Fibroblast of villous mesenchyme (primary cell): ENCODE measurements at places on chromosomes 6 and 20. TPM values are rescaled to one million over a fixed set of nuclear protein-coding genes. Genes with fewer than 3 reads are reported as not detected.

- peak; percentile 58 for DNase-seq
Observed at GRCh38 chr6:34391786-34392496, 528 bp downstream of the NUDT3 start.

- DNase-seq: no peak
Observed at GRCh38 chr6:45442716-45443115, 65.0 kb upstream of the SUPT3H start.

DNA sequence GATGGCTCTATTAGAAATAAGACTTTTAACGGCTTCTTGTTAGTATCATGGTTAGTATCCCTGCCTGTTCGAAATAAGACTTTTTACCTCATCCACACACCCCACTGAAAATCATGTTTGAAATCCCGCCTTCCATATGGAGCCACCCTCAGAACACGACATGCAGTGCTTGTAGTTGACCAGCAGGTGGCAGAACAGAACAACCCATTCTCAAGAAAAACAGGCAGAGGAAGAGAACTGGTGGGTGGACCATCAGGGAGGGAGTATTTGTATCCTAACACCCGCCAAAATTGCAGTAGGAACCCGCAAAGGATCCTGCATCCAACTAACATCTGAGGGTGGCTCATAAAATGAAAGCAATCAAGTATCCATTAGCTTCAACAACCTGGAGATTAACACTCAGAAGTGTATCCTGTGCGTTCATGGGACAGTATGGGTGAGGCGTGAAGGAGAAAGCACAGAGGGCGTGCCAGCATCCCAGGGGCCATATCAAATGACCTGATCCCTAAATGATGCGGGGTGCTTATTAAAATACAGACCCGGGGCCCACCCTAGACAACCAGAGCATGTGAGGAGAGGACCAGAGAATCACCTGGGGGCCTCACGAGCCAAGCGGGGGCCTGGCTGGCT lies 89.6 kb upstream of the NHSL1 start:
- peak; percentile 78 for DNase-seq

DNA sequence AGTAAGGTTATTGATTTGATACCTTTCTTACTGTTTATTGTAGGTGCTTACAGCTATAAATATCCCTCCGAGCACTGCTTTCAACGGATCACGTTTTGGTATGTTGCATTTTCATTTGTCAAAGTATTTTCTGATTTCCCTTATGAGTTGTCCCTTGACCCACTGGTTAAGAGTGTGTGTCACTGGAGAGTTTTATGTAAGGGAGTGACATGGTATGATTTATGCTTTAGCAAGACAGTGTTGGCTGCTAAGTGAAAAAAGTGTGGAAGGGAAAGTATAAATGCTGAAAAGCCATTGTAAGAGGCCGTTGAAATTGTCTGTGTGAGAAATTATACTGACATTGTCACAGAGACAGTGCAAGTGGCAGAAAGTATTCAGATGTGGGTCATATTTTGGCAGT lies 72.0 kb downstream of the SYCP2 start:
- DNase-seq: no peak

NOX3 gene
- total RNA-seq: not detected in 2 replicates

HRH3 gene
- total RNA-seq: not detected in 2 replicates

SOX4 gene
- 33.2 and 71.8 TPM in 2 replicates for total RNA-seq
